NCI-H1930 (cell line): ENCODE measurements at places on chromosomes 5 and 9.

- no peak for DNase-seq
Observed at GRCh38 chr9:36037549-36038122, 923 bp downstream of the RECK start.

DNA sequence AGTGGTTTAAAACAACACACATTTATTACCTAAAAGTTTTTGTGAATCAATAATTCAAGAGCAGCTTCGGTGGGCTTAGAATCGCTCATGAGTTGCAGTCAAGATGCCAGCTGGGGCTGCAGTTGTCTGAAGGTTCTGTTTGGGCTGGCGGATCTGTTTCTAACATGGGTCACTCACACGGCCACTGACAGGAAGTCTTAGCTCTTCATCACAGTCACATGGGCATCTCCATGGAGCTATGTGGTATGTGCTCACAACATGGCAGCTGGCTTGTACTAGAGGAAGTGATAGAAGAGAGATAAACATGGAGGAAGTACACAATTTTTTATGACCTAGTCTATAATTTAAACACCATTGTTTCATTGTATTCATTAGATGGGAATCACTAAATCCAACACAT, 11.2 kb downstream of the KLHL9 start:
- no peak for DNase-seq

DNA sequence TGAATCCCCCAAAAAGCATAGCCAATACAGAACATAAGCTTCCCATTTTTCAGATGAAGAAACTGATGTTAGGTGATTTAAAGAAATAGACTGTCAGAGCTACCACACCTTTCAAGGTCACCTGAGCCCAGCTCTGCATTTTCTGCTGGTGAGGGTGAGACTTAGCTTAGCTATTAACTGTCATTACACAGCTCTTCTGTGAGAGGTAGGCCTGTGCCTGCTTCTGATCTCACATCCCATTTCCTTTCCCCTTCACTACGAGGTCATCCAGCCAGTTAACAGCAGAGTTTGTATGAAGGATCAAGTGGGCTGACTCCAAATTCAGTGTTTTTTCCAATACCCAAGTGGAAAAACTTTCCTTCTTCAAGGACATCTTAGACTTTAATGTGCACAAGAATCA, 528.6 kb upstream of the CLINT1 start:
- DNase-seq, result no peak

DNA sequence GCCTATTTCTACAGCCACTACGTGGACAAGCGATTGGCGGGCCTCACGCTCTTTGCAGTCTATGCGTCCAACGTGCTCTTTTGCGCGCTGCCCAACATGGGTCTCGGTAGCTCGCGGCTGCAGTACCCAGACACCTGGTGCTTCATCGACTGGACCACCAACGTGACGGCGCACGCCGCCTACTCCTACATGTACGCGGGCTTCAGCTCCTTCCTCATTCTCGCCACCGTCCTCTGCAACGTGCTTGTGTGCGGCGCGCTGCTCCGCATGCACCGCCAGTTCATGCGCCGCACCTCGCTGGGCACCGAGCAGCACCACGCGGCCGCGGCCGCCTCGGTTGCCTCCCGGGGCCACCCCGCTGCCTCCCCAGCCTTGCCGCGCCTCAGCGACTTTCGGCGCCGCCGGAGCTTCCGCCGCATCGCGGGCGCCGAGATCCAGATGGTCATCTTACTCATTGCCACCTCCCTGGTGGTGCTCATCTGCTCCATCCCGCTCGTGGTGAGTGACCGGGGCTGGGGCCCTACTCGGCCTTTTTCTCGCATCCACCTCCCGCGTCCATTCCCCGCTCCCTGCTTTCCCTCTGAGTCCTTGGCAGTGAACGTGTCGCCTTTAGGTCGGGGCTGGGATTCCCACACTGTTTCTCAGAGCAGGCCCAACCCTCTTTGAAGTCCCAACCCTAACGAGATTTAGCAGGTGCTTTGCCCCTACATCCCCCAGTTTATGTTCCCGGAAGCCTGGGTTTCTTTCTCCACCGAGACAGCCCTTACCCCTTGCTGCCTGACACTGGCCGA, 1.8 kb downstream of the PTGER4 start:
- no peak for DNase-seq

DNA sequence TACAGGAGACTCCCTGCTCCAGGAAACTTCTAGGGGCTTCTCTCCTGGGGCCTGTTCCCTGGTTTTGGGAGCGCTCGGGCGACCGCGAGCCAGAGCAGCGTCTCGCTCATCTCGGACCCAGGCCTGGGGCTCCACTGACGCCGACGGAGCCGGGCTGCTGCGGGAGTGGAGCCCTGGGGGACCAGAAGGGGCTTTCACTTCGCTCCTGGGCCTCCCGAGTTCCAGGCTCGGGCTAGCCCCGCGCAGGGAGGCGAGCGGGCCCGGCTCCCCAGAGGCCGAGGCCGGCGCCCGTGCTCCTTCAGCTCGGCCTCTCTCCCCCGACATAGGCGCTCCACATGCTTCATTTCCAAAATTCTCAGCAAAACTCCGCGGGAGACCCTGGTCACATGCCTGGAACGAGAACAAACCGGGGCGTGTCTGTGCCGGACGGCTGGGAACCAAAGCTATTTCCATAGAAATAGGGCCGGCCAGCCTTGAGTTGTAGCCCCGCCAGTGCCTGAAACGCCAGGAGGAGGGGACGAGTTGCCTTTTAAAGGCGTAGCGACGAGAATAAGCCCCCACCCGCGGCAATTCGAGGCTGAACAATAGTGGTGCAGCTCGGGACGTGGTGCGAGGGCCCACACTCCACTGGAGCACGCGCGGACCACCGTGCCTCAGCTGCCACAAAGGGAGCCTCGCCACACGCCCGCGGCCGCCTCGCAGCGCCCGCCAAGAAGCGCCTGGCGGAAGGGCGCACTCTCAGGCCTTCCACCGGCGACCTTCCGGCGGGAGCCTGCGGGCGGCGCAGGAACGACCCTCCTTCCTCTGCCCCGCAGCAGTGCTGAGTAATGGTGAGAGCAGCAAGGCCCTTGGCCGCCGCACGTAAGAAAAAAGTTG, 1.1 kb upstream of the G3BP1 start:
- DNase-seq, result peak; percentile 63

- DNase-seq, result no peak
Observed at GRCh38 chr9:129221233-129221632, 43.2 kb upstream of the IER5L start.

- DNase-seq, result no peak
Observed at GRCh38 chr5:34731435-34732232, 75.5 kb downstream of the RAI14 start.

- DNase-seq, result no peak
Observed at GRCh38 chr9:122158202-122158601, 1.4 kb downstream of the NDUFA8 start.

DNA sequence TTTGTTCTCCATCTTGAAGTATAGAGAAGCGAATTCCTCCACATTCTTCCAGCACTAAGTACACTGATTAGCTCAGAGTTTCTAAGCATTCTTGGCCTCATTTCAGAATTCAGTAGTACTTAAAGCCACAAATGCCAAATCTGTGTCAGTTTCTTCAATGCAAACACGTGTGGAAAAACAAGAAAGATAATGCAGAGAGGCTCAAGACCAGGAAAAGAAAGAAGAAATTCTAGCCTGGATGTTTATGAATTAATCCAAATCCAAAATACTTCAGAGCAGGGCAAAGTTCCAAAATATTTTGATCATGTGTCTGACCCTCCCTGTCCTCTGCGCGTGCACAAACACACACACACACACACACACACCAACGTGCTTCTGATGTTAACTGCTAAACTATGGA, 457.6 kb downstream of the SLCO4C1 start:
- no peak for DNase-seq

GRCh38 chr5:152100462-152100861, 175.8 kb upstream of the GLRA1 start:
- no peak for DNase-seq

GRCh38 chr5:107415762-107416161, 255.0 kb downstream of the EFNA5 start:
- DNase-seq, result no peak

GRCh38 chr9:136095070-136096058, at the start of gene NACC2:
NACC2 (minus strand) TSS chr9:136095289; CDS start chr9:136050521, 44,768 bp downstream.
- no peak for DNase-seq

- DNase-seq, result no peak
Observed at GRCh38 chr9:70073193-70073592, 29.5 kb downstream of the MAMDC2 start.

DNA sequence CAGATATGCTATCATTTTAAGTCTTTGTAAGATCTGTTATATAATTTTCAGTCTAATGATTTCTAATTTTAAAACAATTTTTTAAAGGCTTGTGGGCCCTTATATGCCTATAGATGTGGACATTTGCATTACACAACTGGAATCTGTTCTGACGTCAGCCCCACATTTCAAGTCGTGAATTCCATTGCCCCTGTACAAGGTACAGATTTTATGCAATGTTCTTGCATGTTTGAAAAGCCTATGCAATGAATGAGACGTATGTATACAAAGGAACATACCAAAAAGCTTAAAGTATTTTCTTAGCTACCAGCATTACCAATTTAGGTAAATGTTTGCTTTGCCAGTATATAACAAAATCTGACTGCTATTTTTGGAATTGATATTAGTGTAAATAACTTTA, 77.2 kb downstream of the ITGA1 start:
- DNase-seq, result no peak

GRCh38 chr9:127095411-127095810, 27.0 kb downstream of the ANGPTL2 start:
- DNase-seq, result no peak

GRCh38 chr5:180860273-180860886, 696 bp downstream of the ZFP62 start:
- DNase-seq, result peak; percentile 32
